Activated T-cell treated with anti-CD3 and anti-CD28 coated beads for 4 hours (primary cell): ENCODE measurements at places on chromosomes 16 and 17.

- no peak for DNase-seq
Observed at GRCh38 chr17:37683454-37683984, 40.3 kb upstream of the DDX52 start.

DNA sequence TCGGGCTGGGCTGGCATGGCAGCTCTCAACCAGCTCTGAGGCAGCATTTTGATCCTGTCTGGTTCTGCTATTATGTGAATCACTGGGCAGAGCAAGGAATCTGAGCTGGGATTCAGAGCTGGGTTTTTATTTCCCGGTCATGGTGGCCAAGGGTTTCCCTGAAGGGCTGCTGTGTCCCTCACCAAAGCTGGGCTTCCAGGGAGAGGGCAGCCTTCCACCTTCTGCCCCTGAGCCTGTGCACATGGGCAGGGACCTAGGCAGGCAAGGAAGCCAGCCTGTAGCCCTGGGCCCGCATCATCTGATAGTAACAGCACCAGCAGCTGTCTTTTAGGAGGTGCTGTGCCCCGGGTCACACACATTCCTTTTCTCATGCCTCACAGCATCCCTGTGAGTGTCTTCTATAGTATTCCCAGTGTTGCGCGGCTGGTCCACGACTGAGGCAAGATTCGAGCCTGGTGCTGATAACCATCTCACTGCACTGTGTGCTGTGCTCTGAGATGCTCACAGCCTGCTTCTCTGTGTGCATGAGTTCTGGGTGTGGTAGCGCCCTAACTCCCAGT, 85.3 kb upstream of the PLCG2 start:
- DNase-seq, result no peak

- no peak for DNase-seq
Observed at GRCh38 chr16:64751906-64752305, 370.0 kb downstream of the CDH11 start.

GRCh38 chr17:48882272-48882671, 10.3 kb upstream of the ATP5MC1 start:
- no peak for DNase-seq

- no peak for DNase-seq
Observed at GRCh38 chr16:8682551-8683259, 8.3 kb downstream of the ABAT start.

GRCh38 chr16:69804297-69804696, 42.2 kb downstream of the WWP2 start:
- DNase-seq, result no peak
